ENCODE measurements at places on chromosomes 6 and 20. TPM values are rescaled to one million over a fixed set of nuclear protein-coding genes. Genes with fewer than 3 reads are reported as not detected.

CLVS2 gene
- 0.02 TPM for polyA plus RNA-seq

SLPI gene
- polyA plus RNA-seq = not detected

ZDHHC14 gene
- polyA plus RNA-seq = 3.0 TPM

MEI4 gene
- not detected for polyA plus RNA-seq

OVOL2 gene
- polyA plus RNA-seq = not detected

CTAGE9 gene
- not detected for polyA plus RNA-seq

- H3K4me3 ChIP-seq = no peak overlapping the region
- no peak overlapping the region for H3K27ac ChIP-seq
- H3K27me3 ChIP-seq = no peaks in the 10 kb centered on the region
- H3K36me3 ChIP-seq = peaks cover 1% of the 10 kb centered on the region
- no peak for DNase-seq
- peaks cover 2% of the 10 kb centered on the region for H3K4me1 ChIP-seq
Measured at GRCh38 chr6:128033156-128033555, 132.3 kb upstream of the THEMIS start.

GRCh38 chr6:137651591-137652335 is 157.6 kb upstream of the OLIG3 start:
- no peak for DNase-seq
- peaks cover 2% of the 10 kb centered on the region for H3K27me3 ChIP-seq
- no peak overlapping the region for H3K27ac ChIP-seq
- H3K4me1 ChIP-seq = no peaks in the 10 kb centered on the region
- H3K4me3 ChIP-seq = no peak overlapping the region
- no peaks in the 10 kb centered on the region for H3K36me3 ChIP-seq

- peak; percentile 85 for DNase-seq
- no peaks in the 10 kb centered on the region for H3K36me3 ChIP-seq
- H3K27me3 ChIP-seq = peaks cover 43% of the 10 kb centered on the region
- peaks cover 10% of the 10 kb centered on the region for H3K4me1 ChIP-seq
- no peak overlapping the region for H3K27ac ChIP-seq
Measured at GRCh38 chr6:3612341-3613041, 139.0 kb downstream of the PXDC1 start.

DNA sequence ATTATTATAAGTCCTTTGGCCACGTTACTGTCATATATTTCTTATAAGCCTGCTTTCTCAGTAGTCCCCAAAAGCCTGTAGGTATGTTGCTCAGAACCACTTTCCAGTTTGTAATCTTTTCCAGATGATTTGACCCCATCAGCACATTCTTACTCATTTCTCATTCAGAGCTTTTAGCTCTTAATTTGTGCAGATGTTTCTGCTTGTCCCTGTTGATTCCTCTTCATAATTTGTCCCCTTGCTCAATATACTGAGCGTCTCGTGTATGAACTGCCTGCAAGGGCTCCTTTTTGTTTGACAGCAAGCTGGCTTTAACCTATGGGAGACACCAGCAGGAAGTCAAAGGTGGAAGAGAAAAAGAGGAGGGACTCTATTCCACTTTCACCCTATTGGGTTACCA is 733.8 kb upstream of the GJE1 start:
- no peak for DNase-seq
- no peaks in the 10 kb centered on the region for H3K36me3 ChIP-seq
- H3K4me3 ChIP-seq = no peak overlapping the region
- H3K27ac ChIP-seq = no peak overlapping the region
- no peaks in the 10 kb centered on the region for H3K27me3 ChIP-seq

GRCh38 chr6:3388786-3389185 is 68.1 kb downstream of the SLC22A23 start:
- peaks cover 51% of the 10 kb centered on the region for H3K27me3 ChIP-seq
- no peak overlapping the region for H3K27ac ChIP-seq
- no peaks in the 10 kb centered on the region for H3K36me3 ChIP-seq
- H3K4me1 ChIP-seq = no peaks in the 10 kb centered on the region
- no peak for DNase-seq

DNA sequence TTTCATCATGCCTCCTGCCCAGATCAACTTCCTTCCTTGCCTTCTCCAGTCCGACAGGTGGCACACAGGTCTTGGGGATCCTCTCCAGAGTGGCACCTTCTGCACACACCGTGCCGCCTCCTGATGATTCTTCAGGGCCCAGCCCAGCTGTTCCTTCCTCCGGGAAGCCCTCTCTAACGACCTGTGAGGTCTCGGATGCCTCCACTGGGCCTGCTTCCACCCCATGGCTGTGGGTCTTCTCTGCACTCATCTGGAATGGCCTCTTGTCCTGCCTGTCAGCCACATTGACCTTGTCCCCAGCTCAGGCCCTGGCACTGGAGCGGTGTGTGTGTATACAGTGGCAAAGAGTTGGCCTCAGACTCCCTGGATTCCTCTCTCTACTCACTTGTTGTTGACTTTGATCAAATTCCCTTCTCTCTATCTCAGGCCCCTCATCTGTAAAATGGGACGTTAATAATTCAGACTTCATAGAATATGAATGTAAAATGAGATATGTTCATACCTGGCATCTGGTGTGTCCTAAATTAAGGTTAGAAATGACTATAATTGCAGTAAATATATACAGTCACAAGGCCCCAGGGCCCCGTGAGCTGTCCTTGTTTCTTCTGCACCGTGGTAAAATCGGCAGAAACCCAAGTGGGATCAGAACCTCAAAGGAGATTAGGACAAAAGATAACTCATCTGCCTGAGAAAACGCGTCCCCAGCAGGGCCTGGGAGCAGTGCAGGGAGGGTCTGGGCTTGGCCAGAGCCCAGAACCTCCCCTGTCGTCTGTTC is 1.5 kb downstream of the FAM210B start:
- peak overlapping the region; percentile 51 for H3K27ac ChIP-seq
- H3K4me1 ChIP-seq = peaks cover 8% of the 10 kb centered on the region
- H3K36me3 ChIP-seq = peaks cover 8% of the 10 kb centered on the region
- peak overlapping the region; percentile 77 for H3K4me3 ChIP-seq
- H3K27me3 ChIP-seq = no peaks in the 10 kb centered on the region
- DNase-seq = no peak

- H3K4me1 ChIP-seq = no peaks in the 10 kb centered on the region
- DNase-seq = no peak
- no peak overlapping the region for H3K27ac ChIP-seq
- no peaks in the 10 kb centered on the region for H3K36me3 ChIP-seq
- no peaks in the 10 kb centered on the region for H3K27me3 ChIP-seq
Measured at GRCh38 chr20:12458241-12458640, 540.5 kb downstream of the BTBD3 start.

DNA sequence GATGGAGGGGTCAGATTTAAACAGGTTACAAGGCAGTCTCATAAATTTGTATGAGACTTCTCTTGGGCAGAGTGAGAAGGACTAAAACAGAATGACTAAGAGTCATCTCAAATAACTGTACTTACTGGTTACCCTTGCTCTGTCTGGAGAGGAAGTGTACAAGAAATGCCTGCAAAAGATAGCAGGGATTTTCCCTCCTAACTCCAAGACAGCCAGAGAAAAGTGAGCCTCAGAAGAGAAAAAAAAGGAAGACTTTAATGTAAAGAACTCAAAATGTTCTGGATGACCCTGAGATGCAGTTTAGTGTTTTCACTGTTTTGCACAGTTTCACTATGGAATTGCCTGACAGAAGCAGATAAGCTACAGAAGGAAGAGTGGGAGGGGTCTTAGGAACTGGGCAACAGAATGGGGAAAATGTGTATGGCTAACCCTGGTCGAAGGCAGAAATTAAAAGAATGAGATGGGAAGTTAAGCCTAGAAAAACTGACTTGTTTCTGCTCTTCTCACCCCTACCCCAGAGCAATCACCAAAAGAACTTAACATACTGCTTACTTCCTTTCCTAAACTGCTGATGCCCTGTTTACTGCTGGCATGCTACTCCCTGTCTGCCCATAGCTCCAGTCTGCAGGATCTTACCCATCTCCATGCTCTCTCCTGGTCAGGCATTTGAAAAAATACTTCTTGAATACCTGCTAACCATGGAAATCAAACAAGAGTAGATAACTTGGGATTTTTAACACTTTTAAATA is 98.1 kb upstream of the MARCKS start:
- peak; percentile 58 for DNase-seq
- H3K4me3 ChIP-seq = no peak overlapping the region
- H3K36me3 ChIP-seq = no peaks in the 10 kb centered on the region
- peaks cover 8% of the 10 kb centered on the region for H3K4me1 ChIP-seq
- H3K27me3 ChIP-seq = no peaks in the 10 kb centered on the region

GRCh38 chr6:26521600-26522391 is 16.4 kb upstream of the HMGN4 start:
- peak overlapping the region; percentile 60 for H3K4me3 ChIP-seq
- H3K4me1 ChIP-seq = peaks cover 5% of the 10 kb centered on the region
- peak; percentile 64 for DNase-seq

- peaks cover 11% of the 10 kb centered on the region for H3K36me3 ChIP-seq
- no peak for DNase-seq
- H3K27ac ChIP-seq = no peak overlapping the region
- no peaks in the 10 kb centered on the region for H3K4me1 ChIP-seq
Measured at GRCh38 chr6:53282741-53283140, 66.0 kb downstream of the ELOVL5 start.

GRCh38 chr6:17392978-17393891 is at the start of gene CAP2:
TSS of gene CAP2 (plus strand) at chr6:17393595. CDS start at chr6:17421556, 27,961 bp downstream.
- peak within 1 kb of the TSS; percentile 94 for H3K27ac ChIP-seq
- peaks cover 6% of the 10 kb centered on the region for H3K4me1 ChIP-seq
- H3K27me3 ChIP-seq = no peaks in the 10 kb centered on the region
- H3K36me3 ChIP-seq = no peaks in the 10 kb centered on the region

GRCh38 chr6:40436685-40437604 is 150.2 kb downstream of the LRFN2 start:
- no peaks in the 10 kb centered on the region for H3K36me3 ChIP-seq
- H3K27me3 ChIP-seq = no peaks in the 10 kb centered on the region
- no peak overlapping the region for H3K4me3 ChIP-seq
- H3K27ac ChIP-seq = no peak overlapping the region

DNA sequence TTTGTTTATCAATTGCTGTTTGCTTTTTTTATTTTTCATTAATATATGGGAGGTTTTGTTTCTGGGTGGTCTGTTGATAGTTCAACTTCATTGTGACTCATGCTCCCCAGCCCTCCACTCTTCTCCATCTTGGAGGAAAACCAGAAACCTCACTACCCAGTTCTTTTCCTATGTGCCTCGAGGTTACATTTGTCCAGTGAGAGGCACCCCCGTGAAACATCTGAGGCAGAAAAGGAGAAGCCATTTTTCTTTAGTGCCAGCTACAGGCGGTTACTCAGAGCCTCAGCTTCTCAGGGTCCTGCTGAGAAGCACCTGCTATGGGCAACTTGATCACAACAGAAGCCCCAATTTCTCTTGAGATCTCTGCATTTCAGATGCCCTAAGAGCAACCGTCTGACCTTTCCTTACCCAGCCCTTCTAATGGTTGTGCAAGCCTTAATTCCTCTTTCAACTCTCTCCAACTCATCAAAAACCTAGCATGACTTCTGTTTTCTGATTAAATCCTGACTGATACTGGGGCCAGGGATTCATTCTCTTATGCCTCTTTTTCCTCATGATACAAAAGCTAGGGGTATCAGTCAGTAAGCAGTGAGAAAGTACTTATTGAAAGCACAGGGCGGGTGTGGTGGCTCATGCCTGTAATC is 144.6 kb downstream of the ELOVL4 start:
- no peak overlapping the region for H3K27ac ChIP-seq
- H3K4me3 ChIP-seq = no peak overlapping the region
- DNase-seq = no peak
- H3K27me3 ChIP-seq = no peaks in the 10 kb centered on the region

- no peaks in the 10 kb centered on the region for H3K36me3 ChIP-seq
- DNase-seq = no peak
- no peaks in the 10 kb centered on the region for H3K4me1 ChIP-seq
- H3K4me3 ChIP-seq = no peak overlapping the region
Measured at GRCh38 chr20:45246109-45246508, 8.3 kb downstream of the SLPI start.

DNA sequence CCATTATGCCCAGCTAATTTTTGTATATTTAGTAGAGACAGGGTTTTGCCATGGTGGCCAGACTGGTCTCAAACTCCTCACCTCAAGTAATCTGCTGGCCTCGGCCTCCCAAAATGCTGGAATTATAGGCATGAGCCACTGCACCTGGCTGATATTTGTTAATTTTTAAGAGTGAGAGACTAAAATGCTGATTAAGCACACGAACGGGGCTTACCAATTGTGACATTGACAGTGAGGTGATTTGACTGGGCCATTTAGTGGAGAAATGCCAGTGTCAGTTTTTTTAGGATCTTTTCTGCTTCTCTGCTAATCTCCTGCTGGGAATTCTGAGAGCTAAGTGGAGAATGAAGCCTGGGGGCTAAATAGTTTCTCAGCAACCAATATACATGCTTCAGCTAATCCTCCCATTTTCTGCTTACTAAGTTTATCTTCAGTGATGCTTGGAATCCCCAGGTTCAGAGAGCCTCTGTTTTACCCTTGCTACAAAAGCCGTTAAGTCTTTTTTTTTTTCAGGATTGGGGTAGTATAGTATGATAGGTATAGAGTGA is 9.8 kb upstream of the DEFB123 start:
- H3K36me3 ChIP-seq = no peaks in the 10 kb centered on the region
- no peak overlapping the region for H3K4me3 ChIP-seq
- no peak overlapping the region for H3K27ac ChIP-seq
- no peak for DNase-seq
- H3K27me3 ChIP-seq = no peaks in the 10 kb centered on the region

GRCh38 chr6:25942561-25943147 is 12.2 kb upstream of the SLC17A2 start:
- H3K27me3 ChIP-seq = no peaks in the 10 kb centered on the region
- H3K27ac ChIP-seq = no peak overlapping the region
- H3K4me3 ChIP-seq = no peak overlapping the region
- H3K4me1 ChIP-seq = no peaks in the 10 kb centered on the region

GRCh38 chr20:19070026-19070425 is 142.4 kb upstream of the SLC24A3 start:
- no peaks in the 10 kb centered on the region for H3K36me3 ChIP-seq
- no peak for DNase-seq
- H3K4me1 ChIP-seq = no peaks in the 10 kb centered on the region
- no peak overlapping the region for H3K27ac ChIP-seq

- DNase-seq = peak; percentile 90
- H3K36me3 ChIP-seq = no peaks in the 10 kb centered on the region
- peak overlapping the region; percentile 58 for H3K4me3 ChIP-seq
- H3K27ac ChIP-seq = no peak overlapping the region
Measured at GRCh38 chr6:28212510-28213212, 12.4 kb upstream of the ZSCAN9 start.

DNA sequence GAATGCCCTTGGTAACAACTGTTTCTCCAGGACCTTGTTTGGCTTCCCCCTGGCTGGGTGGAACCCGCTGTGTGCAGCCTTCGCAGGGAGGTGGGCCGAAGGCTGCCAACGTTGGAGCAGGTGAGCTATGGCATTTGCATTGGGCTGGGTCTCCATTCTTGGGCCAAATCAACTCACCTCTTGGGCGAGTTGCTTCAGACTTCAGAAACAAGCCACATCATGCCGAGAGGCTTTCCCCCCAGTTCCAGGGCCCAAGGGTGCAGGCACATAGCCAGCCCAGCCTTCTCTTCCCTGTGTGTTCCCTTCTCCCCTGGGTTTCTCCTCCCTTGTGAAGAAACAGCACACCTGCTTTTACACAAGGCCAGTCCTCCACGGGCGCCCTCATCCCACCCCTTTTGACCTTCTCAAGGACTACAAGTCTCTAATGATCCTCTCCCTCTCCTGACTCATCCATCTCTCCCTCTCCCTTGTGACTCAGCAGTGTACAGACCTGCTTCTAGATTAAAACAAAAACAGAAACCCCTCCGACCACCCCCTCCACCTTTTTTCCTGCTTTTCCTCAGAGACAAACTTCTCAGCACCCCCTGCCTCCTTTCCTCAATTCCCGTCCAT is 41.6 kb downstream of the FAM209B start:
- H3K27ac ChIP-seq = no peak overlapping the region
- H3K36me3 ChIP-seq = no peaks in the 10 kb centered on the region
- DNase-seq = no peak

All from IMR-90 (cell line).